ENCODE measurements at places on chromosomes 7 and 10.

- DNase-seq = no peak
Measured at GRCh38 chr7:131326576-131326975, 1.1 kb upstream of the MKLN1 start.

GRCh38 chr7:113402482-113402881, 284.1 kb upstream of the SMIM30 start:
- no peak for DNase-seq

- peak; percentile 91 for DNase-seq
Measured at GRCh38 chr7:35975851-35976454, 175.1 kb downstream of the SEPTIN7 start.

- peak; percentile 8 for DNase-seq
Measured at GRCh38 chr7:126370038-126370668, 882.6 kb downstream of the GRM8 start.

GRCh38 chr10:60362461-60362860, 27.2 kb downstream of the ANK3 start:
- no peak for DNase-seq

DNA sequence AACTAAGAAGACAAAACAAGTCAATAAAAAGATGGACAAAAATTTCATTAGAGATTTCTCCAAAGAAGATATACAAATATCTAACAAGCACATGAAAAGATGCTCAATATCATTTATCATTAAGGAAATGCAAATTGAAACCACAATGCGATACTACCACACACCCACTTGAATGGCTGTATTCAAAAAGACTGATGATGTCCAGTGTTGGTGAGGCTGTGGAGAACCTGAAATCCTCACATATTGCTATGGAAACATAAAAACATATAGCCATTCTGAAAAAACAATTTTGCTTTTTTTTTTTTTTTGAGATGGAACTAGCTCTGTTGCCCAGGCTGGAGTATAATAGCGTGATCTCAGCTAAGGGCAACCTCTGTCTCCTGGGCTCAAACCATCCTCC, 124.1 kb upstream of the LAMB4 start:
- DNase-seq = no peak

- no peak for DNase-seq
Measured at GRCh38 chr7:144575456-144575855, 172.0 kb upstream of the NOBOX start.

DNA sequence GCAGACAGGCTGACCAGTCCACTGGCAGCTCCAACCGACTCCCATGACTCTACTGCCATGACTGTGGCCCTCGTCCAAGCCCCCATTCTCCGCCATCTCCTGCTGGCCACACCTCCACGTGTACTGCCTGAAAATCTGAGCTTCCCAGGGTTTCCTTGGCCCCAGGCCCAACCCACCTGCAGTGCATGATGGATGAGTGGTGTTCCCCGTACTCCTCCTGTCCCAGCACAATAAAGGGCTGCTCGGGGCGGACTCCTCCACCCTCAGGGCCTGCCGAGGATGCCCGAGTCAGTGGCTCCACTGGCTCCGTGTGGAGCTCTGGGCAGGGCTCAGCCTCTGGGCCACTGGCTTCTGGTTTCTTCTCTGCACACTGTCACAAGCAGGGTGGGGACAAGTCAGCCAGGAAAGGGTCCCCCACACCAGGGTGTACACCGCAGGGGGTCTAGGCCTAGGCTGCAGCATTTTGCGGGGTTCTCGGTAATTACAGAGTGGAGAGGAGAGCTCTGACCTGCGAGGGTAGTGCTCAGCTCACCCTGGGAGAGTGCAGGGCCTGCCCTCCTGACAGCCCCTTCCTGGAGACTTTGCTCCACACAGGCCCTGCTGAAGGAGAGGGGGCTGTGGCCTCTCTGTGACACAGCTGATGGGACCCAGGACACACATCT, 15.2 kb downstream of the WDR91 start:
- DNase-seq = no peak

- no peak for DNase-seq
Measured at GRCh38 chr7:99124236-99124635, 19.7 kb downstream of the SMURF1 start.

GRCh38 chr7:130189343-130189742, 15.9 kb downstream of the TMEM209 start:
- DNase-seq = peak; percentile 24
